Activated CD8-positive, alpha-beta memory T cell treated with anti-CD3 and anti-CD28 coated beads for 4 hours (primary cell): ENCODE measurements at places on chromosomes 4 and X.

DNA sequence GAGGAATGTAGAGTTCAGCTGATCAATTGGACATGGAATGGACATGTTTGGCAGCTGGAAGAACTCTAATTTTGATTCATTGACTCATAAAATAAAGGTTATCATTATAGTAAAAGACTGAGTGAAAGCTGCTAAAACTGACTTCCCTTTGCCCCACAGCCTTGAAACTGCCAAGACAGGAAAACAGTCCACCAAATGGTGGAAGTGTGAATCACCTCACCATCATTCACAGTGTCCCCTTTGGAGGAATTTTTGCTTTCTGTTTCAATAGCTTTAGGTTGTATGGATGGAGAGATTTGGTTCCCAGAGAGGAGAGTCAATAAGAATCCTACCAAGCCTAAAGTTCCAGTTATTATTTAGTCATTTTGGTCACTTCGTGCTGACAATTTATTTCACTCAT lies 20.8 kb upstream of the FREM3 start:
- DNase-seq, result no peak

DNA sequence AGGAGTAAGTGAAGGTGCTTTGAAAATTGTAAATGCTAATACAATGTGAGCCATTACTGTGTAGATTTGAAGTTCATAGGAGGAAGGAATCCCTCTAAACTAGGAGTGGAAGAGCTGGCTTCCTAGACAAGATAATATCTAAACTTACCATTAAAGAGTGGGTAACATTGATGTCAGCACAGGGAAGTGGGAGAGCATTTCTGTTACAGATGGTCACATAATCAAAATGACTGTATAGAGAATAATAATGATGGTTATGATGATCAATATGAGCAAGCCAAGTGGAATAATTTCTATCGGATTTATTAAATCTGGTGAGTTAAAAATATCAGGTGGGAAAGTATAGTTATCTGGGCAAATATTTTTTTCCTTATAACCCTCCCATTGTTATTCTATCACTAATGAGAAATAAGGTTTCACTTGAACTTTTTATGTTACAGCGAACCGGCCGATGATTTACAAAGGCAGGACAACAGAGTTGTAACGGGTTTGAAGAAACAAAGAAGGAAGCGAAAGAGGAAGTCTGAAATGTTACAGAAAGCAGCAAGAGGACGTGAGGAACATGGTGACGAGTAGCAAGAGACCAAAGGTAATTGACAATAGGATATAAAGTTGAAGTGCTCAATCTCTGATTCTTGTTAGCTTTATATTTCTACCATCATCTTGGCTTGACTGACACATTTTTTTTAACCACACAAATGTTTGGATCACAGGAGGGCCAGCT lies 43.5 kb downstream of the FMR1NB start:
- DNase-seq, result no peak

DNA sequence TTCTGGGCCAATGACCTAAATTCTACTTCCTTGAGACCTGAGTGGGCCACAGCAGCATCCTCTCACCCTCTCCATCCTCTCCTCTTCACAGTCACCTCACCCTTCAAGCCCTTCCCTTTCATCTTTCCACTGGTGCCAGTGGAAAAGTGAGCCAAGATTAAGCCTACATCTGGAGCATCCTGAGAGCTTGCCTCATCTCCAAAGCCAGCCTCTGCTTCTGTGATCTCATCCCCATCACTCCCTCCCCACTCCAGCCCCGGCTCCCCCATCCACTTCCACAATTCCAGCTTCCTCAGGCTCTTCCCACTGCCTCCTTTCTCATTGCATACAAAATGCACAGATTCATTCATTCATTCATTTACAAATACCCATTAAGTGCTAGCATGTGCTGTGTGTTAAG lies 10.1 kb upstream of the RASL11B start:
- no peak for DNase-seq

GRCh38 chr4:87531621-87532020 lies 2.4 kb upstream of the SPARCL1 start:
- DNase-seq, result no peak

GRCh38 chr4:16048619-16049419 lies 35.0 kb downstream of the PROM1 start:
- no peak for DNase-seq
